ENCODE measurements at places on chromosomes 7 and 10.

DNA sequence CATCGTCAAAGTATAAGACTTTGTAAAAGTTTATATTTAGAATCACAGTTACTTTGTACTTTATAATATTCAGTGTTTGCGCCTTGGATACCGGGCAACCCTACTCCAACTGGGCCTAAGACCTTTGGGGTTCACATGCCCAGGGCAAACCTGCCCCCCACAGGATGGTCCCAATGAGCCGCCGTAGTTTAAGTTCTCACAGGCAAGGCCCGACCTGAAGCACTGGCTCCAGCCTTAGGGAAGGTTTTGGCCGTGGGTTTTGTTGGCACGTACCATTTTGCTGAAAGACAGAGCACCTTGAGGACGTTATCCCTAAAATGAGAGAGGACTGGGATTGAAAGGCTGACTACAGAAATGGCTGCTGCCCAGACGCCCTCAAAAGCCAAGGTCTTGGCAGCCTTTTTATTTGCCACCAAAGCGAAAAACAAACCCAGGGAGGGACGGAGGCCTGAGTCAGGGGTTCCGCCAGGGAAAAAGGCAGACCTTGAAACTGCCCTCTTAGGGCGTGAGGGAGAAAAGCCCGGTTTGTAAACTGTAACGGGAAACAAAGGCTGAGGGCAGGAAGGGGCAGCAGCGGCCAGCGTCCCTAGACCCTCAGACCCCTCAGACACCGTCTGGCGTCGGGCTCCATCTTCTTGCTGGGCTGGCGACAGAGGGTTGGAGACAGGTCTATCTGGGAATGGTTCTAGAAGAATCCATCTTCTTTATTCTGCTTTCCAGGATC is at the start of gene CCDC172:
Gene CCDC172, plus strand, starts transcription at position 222 of the 724 bp plus-strand sequence. CDS start 564 bp downstream, outside the sequence.
- DNase-seq = no peak

DNA sequence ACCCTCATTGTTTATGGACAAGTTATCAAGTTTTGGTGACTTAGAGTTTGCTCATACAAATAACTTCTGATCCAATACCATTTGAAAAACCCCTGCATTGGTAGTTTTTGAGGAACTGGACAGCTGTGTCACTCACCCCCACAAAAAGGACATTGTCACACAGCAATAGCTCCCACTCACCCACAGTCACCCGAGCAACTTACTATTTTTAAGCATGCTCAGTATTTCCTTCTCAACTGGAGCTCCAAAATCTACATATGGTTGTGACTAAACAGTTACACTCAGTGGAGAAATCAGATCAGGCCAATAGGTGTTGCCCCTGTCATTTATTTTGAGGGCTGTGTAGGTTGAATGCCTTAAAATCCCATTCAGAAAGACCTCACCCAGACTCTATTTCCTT is 165.2 kb upstream of the AUTS2 start:
- no peak for DNase-seq

DNA sequence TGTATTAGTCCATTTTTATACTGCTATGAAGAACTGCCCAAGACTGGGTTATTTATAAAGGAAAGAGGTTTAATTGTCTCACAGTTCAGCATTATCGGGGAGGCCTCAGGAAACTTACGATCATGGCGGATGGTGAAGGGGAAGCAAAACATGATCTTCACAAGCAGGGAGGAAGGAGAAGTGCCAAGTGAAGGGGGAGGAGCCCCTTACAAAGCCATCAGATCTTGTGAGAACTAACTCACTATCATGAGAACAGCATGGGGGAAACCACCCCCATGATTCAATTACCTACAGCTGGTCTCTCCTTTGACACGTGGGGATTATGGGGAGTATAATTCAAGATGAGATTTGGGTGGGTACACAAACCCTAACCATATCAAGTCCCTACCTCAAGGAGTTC is 85.4 kb downstream of the JAZF1 start:
- no peak for DNase-seq

DNA sequence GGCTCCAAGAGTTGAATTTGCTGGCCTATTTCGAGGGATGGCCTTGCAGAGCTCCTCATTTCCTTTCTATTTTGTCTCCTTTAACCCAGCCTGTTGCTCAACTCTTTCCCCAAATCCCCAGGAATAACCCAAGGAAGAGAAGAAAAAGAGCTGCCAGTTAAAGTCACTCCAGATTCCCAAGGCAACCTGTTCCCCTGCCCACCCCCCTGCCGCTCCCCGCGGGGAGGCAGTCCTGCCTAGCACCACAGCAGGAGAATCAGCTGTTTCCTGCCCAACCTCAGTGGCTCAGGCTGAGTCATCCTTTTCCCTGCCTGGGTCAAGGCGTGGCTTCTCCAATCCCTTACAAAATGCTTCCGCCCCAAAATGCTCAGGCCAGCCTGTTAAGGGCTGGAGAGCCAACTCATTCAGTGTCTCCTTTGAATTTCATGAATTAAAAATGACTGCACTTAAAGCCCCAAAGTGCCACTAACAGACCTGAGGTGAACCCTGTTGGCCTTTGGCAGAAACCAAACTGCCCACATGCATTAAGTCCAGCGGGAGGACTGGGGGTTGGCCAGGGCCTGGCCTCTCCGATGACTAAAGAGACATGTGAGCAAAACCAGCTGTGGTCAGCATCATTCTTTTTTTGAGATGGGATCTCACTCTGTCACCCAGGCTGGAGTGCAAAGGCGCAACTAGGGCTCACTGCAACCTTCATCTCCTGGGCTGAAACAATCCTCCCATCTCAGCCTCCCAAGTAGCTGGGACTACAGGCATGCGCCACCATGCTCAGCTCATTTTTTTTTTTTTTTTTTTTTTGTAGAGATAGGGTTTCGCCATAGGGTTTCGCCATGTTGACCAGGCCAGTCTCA is 83.2 kb upstream of the KIF5B start:
- no peak for DNase-seq

GRCh38 chr7:46908770-46909169 is 673.1 kb downstream of the TNS3 start:
- no peak for DNase-seq

DNA sequence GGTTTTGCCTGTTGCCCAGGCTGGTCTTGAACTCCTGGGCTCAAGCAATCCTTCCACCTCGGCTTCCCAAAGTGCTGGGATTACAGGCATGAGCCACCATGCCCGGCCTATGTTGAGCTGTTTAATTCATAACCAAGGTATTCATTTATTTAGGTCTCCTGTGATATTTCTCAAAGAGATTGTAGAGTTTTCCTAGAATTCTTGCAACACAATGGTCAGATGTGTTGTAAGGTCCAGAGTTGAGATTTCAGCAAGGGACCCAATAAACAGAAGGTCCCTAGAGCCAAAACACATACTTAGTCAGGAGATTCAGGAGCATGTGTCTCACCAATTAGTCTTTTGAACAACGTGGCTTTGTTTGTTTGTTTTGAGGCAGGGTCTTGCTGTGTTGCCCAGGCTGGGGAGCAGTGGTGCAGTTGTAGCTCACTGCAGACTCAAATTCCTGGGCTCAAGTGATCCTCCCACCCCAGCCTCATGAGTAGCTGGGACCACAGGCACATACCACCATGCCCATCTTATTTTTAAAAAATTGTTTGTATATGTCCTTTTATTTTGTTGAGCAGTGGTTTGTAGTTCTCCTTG is 321.3 kb upstream of the GALNT17 start:
- no peak for DNase-seq

DNA sequence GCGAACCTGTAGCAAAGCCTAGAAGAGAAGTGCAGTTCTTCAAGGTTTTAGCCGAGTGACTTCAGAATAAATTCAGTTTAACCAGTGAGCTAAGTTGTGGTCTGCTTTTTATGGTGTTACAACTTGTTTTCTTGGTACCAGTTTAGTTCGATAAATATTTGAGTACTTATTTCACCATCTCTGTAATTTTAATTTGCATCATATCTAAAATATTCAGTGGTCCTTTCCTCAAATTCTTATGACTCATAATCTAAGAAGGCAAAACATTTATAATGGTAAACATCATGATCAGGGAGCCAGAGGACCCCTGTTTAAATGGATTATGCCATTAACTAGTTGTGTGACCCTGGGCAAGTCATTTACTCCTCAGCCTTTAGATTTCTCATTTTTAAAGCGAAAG is 4.1 kb upstream of the BMPER start:
- no peak for DNase-seq

- DNase-seq = no peak
These were observed 200.5 kb upstream of the KIAA1217 start for GRCh38 chr10:24008164-24009091.

DNA sequence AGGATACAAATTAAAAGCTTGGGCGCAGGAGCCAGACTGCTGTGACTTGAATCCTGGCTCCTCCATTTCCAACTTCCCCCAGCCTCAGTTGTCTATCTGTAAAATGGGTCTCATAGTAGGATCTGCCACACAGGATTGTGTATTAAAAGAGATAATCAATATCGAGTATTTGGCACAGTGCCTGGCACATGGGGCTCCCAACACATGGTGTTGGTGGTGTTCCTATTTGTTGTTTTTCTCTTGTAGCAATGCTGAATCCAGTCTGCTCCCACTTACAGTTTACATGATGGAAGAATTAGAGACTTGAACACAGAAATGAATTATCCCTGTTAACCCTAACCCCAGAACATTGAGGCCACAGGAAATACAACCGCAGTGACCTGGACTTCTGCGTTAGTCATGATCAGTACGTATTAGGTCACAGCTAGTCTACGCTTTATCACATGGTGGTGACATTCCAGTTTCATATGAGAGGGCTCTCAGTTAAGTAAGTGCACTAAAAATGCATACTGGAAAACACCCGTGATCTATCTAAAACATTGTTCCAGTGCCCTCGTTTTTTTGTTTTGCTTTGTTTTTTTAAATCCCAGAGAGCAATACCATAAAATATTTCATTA is 169.5 kb upstream of the KLF14 start:
- DNase-seq = no peak

- no peak for DNase-seq
These were observed 17.4 kb downstream of the HBP1 start for GRCh38 chr7:107186240-107186639.

DNA sequence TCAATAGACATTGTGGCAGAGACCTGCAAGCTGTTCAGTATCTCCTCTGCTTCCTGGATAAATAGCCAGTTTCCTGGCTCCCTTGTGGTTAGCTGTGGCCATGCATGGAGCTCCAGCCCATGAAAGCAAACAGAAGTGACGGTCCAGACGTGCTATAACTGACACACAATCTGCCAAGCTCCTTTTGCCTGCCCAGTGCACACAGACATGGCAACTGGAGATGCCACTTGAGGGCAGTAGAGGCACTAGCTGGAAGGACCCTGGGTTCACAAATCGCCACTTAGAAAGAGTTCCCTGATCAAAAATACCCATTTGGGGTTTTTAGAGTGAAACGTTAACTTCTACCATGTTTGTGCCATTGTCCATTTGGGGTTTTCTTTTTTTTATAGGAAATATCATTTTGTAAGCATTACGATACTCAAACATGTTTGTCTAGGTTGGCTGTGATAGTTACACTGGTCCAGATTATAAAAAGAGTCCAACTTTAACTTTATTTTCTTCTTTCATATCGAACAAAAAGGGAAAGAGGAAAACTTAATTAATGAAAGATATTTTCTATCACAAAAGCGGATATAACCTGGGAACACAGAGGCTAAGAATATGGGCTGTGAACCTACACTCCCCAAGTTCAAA is 31.3 kb downstream of the KIN start:
- DNase-seq = no peak

- DNase-seq = no peak
These were observed 80.5 kb downstream of the TBXAS1 start for GRCh38 chr7:139909379-139910050.

GRCh38 chr7:17071866-17072265 is 190.1 kb upstream of the AGR3 start:
- DNase-seq = no peak

GRCh38 chr7:4882169-4883032 is 1.1 kb downstream of the RADIL start:
- no peak for DNase-seq

GRCh38 chr10:98921316-98921715 is 314.3 kb downstream of the HPSE2 start:
- no peak for DNase-seq

DNA sequence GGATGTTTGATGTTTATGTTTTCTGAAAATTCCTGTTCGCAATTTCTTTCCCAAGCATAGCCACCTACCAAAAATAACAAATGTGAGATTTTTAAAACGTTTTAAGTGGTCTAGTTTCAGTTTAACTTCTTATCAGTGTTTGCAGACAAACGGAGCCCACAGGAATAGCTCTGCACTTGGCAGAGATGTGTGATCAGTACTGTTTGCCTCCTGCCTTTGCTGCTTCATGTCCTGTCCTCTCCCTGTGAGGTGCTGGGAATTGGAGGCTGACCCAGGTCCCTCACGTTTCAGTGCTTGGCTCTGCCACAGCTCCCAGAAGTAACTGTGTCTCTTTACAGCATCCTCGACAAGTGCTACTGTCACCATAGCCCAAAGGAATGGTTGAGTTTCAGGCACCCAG is 1.2 kb downstream of the UCN3 start:
- DNase-seq = no peak

- DNase-seq = no peak
These were observed 2.4 kb downstream of the PURB start for GRCh38 chr7:44882899-44883298.

- no peak for DNase-seq
These were observed 23.6 kb downstream of the DAGLB start for GRCh38 chr7:6423942-6424701.

DNA sequence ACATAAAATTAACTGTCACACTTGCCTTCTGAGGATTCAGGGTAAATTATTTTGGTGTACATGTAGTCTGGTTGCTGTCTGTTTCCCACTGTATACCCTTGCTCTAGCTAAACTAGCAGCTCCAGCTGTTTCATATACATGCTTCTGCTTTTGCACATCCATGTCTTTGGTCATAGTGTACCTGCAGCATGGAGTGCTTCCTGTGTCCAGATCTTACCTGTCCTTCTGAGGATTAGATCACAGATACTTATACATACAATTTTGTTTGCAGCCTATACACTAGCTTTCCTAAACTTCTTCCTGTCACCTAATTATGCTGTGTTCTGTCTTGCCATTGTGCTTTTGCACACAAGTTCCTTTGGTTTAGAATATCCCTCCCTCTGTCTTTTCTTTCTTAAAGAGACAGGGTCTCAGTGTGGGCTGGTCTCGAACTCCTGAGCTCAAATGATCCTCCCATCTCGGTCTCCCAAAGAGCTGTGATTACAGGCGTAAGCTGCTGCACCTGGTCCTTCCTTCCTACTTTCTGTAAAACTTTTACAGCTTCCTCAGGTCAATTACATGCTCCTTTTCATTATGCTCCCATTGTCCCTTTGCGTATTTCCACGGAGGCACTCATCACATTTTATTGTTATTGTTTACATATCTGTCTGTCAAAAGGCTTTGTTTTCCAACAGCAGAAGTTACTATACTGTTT is 33.8 kb downstream of the TPST1 start:
- no peak for DNase-seq

DNA sequence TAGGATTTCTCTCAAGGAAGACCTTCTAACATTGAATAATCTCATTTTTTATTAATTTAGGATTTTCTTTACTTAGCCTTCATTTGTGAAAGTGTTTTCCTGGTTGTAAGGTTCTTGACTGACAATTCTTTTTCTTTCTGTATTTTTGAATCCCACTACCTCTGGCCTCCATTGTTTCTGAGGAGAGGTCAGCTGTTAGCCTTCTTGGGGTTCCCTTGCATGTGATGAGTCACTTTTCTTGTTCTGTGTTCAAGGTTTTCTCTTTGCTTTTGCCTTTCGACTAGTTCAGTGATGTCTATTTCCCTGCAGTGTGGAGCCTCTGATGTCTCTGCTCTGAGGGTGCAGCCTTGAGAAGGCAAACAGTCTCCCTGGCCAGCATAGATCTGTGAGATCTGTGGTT is 304.1 kb upstream of the ZNF32 start:
- no peak for DNase-seq

GRCh38 chr7:130912082-130912861 is 178.3 kb upstream of the KLF14 start:
- no peak for DNase-seq

GRCh38 chr10:34473174-34474008 is 341.7 kb downstream of the PARD3 start:
- no peak for DNase-seq

- DNase-seq = no peak
These were observed 68.2 kb upstream of the AGK start for GRCh38 chr7:141483044-141483443.

All from stimulated activated CD4-positive, alpha-beta T cell treated with anti-CD3 and anti-CD28 coated beads, Interleukin-12 subunit alpha, Interleukin-12 subunit beta, amount 100 ng/mL, for 4 hours (primary cell).